ENCODE measurements at places on chromosomes 12 and 14. TPM values are rescaled to one million over a fixed set of nuclear protein-coding genes. Genes with fewer than 3 reads are reported as not detected.

DNA sequence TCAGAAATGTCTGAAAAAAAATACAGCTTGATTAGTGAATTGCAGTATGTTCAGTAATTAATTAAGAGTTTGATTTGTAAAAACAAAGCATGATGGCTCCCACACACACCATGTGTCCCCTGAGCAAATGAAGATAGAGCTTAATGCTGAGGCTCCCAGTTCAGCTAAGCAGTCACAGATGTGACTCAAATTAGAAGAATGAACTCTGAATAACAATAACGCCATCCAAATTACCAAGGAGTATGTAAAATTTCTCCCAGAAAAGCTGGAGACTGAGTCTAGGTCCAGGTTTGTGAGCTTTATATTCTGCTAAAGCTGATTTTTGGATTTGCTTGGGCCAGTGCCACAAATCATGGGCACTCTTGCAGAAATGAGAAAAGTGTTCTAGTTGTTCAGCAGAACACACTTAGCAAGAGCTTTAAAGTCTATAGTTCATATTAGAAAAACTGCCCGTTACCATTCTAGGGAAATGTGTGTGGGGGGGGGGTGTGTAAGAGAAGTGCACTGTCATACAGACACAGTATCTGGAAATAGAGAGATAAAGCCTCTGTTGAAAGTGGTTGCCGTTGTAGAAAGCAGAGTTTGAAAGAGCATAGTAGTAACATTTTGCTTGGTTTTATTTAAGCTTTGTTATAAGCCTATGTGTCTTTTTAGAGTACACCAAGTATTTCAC lies 253.1 kb downstream of the BCAT1 start:
- no peak for DNase-seq
- peaks cover 7% of the 10 kb centered on the region for H3K4me1 ChIP-seq
- H3K36me3 ChIP-seq: no peaks in the 10 kb centered on the region
- no peaks in the 10 kb centered on the region for H3K27me3 ChIP-seq
- no peak overlapping the region for H3K27ac ChIP-seq

- no peak for DNase-seq
- peaks cover 37% of the 10 kb centered on the region for H3K4me1 ChIP-seq
- no peaks in the 10 kb centered on the region for H3K27me3 ChIP-seq
- no peak overlapping the region for H3K27ac ChIP-seq
- H3K4me3 ChIP-seq: no peak overlapping the region
- no peaks in the 10 kb centered on the region for H3K36me3 ChIP-seq
These were observed 33.5 kb downstream of the DAD1 start for GRCh38 chr14:22555384-22556011.

DNA sequence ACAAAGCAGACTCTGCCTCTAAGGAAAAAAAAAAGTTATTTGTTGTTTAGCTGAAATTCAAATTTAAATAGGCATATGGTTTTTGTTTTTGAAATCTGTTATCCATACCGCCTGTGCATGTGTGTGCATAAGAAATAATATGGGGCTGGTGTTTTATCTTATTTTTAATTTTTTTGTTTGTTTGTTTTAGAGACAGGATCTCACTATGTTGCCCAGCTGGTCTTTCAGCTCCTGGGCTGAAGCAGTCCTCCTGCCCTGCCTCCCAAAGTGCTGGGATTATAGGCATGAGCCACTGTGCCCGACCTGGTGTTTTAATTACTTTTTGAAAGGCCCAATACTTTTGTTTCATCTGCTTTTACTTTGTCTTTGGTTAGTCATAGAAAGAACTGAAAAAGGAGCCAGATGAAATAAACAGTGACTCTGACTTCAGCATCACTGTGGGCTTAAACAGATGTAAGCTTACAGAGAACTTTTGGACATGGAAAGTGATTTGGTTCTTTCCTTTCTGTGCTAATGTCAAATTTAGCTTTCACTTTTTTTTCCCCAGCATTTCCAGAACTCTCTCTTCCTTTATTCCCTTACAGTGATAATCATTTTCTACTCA lies 37.2 kb downstream of the SUPT16H start:
- H3K4me1 ChIP-seq: peaks cover 8% of the 10 kb centered on the region
- H3K27me3 ChIP-seq: no peaks in the 10 kb centered on the region
- no peak overlapping the region for H3K27ac ChIP-seq
- H3K36me3 ChIP-seq: 0 out of 2 replicates have a peak, but pooled peaks cover 5% of the 10 kb centered on the region
- no peak for DNase-seq

GRCh38 chr12:125431516-125431915 lies 366.3 kb downstream of the AACS start:
- no peaks in the 10 kb centered on the region for H3K4me1 ChIP-seq
- H3K27me3 ChIP-seq: no peaks in the 10 kb centered on the region
- no peak for DNase-seq
- H3K36me3 ChIP-seq: no peaks in the 10 kb centered on the region
- no peak overlapping the region for H3K4me3 ChIP-seq

The HOXC6 gene
- not detected for polyA plus RNA-seq

The PCED1B gene
- 6.6 TPM for polyA plus RNA-seq

Measured in GM23338 (cell line).